Choroid plexus epithelial cell (primary cell): ENCODE measurements at places on chromosomes 6 and 20.

GRCh38 chr6:40822619-40823018, 216.4 kb downstream of the UNC5CL start:
- no peak for DNase-seq

DNA sequence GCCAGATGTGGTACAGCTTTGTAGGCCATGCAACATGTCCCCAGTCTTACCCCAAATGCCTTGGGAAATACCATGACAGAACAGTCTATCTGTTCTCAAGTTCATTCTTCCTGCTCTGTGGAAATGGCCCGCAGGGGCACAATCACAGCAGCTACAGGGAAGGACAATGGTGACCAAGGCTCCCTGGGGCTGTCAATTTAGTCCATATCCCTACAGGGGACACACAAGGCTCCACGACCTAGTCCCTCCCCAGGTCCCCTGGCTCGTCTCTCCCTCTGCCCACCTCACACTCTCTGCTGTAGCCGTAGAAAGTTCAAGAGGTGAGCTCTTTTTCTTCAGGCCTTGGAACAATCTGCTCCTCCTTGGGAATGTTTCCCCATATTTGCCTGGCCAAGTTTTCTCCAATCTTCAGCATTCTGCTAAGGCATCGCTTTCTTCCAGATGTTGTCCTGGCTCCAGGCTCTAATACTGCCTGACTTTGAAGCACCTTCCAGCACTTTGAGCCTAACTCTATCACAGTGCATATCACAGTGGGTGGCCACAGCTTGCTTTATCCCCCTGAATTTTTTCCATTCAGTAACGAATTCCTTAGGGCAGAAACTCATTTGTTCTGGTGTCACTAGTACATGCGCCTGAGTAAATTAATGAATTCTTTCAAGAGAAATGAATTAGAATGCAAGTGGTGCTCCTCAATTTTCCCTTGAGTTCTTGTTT, 92.6 kb downstream of the MAP3K7 start:
- DNase-seq: peak; percentile 22

GRCh38 chr6:169166896-169167580, 86.6 kb downstream of the THBS2 start:
- DNase-seq: no peak

DNA sequence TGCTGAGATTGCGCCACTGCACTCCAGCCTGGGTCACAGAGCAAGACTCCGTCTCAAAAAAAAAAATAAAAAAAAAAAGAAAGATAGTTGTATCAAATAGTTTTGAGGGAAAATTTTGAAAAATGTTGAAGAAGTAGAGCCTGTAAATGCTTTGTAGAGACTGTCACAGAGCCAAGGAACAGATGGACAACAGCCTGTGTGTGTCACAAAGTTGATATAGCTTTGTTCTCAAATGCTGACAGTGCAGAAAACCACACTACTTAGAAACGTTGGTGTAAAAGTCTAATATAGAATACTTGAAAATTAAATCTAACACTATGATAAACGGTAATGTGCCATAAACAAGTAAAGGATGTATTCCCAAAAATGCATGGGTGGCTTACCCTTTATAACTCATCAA, 25.4 kb downstream of the PTK7 start:
- DNase-seq: no peak

GRCh38 chr6:4682431-4683097, 93.6 kb upstream of the CDYL start:
- no peak for DNase-seq

DNA sequence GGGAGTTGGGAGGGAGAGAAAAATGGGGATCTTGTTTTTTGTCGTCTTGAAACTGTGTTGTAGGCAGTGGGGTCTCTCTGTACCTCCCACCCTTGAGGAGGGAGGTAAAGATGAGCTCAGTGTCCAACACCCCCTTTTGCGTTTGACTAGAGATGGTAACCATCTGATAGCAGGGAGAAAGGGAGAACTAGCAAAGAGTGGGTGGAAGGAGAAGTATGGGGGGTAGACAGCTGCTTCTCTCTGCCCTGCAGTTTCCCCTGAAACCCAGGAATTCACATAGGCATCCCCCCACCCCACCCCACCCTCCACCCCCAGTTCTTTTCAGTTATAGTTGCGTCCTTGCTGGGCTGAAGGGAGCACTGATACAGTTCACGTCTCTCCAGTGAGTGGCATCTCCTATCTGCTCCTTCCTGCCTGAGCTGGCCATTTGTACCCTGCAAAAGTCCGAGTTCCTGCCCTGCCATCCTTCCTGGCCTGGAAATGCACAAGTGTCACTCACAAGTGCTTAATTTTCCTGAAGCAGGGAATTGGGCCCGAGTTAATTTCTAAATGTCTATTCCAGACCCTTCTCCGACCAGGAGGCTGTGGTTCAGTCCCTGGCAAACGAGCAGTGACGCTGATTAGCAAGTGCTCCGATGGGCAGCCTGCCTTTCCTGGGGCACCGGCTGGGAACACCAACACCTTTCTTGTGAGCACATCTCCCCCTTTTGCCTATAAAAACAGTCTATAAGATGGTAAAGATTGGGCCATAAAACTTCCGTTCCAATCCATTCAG, 1.5 kb downstream of the SIRPA start:
- DNase-seq: no peak

DNA sequence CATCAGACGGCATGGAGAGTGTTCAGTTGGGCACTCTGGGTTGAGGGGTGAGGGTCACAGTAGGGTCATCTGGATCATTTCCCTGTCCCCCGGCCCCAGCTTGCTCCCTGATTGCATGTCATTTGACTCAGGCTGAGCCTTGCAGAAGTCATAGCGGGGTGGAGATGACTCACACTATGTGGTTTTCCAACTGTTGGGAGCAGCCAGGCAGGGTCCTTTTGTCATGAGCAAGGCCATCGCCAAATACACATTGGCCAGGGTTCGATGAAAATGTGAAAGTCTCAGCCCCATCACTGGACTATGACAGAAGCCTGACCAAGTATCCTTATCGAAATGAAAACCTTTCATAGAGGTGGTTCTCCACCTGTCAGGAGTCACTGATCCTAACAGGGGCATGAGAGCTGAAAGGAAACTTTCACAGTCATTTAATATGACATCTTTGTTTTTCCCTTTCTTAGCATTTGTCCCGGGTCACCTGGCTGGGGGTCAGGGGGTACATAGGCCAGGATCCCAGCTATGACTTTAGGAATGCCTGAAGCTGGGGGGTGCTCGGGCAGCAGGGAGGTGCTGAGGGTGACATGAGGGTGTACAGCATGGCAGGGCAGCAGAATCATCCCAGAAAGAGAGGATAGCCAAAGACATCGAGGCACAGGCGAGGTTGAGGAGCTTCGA, 70.2 kb upstream of the CD93 start:
- peak; percentile 64 for DNase-seq

DNA sequence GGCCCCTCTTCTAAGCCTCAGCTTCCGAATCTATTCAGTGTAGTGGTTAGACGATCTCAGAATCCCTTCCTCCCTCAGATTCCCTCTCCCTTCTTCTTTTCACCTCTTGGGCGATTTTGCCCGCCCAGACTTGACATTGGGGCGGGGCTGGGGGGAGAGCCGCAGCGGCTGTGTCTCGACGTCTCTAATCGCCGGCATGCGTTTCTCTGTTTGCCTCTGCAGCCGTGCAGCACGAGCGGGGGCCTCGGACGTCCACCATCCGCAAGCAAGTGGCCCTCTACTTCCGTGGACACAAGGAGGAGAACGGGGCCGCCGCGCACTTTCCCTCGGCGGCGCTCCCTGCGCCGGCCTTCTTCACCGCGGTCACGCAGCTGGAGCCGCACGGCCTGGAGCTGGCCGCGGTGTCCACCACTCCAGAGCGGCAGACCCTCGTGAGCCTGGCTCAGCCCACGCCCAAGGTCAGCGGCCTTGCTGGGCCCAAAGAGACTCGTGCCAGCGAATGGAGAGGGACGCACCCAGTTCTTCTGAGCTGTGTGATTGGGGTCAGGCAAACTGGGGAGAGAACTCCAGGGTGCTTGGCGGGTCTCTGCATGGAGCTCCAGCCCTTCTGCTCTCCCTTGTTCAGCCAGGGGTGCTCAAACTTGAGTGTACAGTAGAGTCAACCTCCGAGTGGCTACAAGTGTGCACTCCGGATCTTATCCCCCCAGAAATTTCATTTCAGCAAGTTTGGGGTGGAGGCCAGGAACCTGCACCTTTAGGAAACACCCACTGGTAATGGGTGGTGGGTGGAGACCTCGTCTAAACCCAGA, 10.7 kb downstream of the NR2E1 start:
- no peak for DNase-seq

GRCh38 chr6:25334793-25335192, 55.6 kb downstream of the CARMIL1 start:
- DNase-seq: no peak

DNA sequence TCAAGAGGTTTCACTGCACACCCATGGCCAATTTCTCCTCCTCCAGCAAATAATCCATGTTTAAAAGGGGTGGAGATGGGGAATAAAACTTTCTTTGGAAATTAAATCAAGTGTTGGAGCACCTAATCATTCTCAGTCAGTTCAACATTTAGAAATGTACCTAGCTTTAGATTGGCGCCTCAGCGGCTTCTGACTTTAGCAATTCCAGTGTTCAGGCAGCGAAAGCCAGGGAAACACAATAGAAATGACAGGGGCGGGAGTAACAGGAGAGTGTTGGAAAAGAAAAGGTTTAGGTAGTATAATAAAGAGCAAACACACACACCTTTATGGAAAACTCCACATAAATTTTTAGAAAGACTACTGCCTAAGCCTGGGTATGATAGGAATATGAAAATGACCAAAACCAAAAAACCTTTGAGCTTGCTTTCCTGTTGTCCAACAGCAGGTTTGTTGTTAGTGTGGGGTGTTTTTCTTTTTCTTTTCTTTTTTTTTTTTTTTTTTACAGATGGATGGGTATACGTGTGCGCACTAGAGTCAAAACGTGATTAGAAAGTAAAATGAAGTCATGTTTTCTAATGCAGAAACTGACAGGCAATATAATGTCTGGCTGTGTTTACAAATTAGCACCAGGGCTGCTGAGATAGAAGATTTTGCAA, 7.7 kb downstream of the TFAP2A start:
- DNase-seq: no peak

DNA sequence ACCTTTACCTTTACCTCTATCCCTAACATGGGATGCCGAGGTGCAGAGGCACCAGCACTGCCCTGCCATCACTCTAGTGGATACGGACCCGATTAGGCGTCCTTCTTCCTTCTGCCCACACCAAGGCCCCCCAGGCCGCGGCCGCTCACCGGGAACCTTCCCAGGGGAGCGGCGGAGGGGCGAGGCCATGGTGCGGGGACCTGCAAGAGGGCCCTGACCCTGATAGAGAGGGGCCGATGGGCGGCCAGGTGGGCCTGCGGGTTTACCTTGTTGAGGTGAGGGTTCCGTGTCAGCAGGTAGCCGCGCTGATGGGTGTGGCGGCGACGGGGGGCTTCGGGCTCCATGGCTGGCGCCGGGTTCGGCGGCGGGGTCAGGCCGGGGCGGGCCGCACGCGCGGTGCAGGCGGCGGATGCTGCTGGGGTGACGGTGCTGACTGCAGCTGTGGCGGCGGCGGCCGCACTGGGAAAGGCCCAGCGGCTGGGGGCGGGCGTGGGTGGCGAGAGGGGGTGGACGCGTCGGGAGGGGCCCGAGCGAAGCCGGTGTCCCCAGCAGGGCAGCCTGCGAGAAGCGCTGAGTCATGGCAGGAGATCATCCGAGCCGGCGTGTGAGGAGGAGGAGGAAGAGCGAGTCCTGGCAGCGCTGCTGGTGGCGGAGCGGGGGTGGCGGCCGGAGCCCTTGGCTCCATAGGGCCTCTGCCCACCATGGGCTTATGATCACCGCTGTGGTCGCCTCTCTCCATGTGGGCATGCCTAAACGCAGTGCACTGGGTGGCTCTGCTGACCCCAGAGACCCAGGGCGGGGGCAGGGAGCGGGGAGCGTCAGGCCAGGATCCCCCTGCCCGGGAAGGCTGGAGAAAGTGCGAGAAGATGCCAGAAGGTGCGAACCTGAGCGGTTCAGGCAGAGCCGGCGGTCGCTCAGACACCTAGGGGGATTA, at the start of gene ME1:
TSS of gene ME1 (minus strand) at position 441 of the 934 bp plus-strand sequence. CDS start at position 344, 97 bp downstream.
- peak; percentile 77 for DNase-seq

DNA sequence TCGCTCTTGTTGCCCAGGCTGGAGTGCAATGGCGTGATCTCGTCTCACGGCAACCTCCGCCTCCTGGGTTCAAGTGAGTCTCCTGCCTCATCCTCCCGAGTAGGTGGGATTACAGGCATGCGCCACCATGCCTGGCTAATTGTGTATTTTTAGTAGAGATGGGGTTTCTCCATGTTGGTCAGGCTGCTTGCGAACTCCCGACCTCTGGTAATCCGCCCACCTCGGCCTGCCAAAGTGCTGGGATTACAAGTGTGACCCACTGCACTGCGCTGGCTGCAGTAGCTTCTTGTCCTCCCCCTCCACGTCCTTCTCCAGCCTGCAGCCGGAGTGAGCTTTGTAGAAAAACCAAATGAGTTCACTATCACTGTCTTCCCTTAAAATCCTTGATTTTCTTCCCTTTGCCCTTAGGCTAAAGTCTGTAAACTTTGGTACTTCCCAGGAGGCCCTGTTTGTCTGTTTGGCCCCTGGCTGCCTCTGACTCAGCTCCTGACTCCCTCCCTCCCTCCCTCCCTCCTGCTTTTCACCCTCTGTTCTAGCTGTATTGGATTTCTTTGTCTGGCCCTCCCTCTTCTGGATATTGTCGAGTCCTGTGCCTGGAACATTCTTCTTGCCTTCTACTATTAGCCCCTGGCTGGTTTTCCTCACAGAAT, 12.9 kb downstream of the PARD6B start:
- DNase-seq: peak; percentile 94

DNA sequence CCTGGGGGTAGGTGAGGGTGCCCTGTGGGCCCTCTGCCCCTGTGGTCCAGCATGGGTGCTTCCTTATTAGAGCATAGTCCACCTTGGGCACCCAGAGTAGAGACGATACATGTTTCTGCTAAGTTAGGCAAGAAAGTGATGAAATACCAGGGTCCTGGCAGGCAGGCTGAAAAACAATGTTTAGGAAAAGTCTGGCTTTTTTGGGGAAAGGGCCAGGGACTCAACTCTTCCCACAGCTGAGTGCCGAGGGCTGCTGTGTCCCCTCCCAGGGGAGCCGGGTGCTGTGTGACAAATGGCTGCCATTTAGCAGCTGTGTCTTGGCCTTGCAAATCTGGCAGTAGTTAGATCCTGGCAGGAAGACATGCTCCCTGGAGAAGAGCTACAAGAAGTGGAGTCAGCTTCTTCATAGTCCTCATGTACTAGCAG, 61.5 kb downstream of the RREB1 start:
- no peak for DNase-seq
